Caco-2 (cell line): ENCODE measurements at places on chromosomes 3 and 15.
A peak's percentile ranks its signal among the peaks of the same experiment; 100 is the strongest.

GRCh38 chr3:17972030-17972429 is 229.6 kb upstream of the TBC1D5 start:
- DNase-seq = no peak

DNA sequence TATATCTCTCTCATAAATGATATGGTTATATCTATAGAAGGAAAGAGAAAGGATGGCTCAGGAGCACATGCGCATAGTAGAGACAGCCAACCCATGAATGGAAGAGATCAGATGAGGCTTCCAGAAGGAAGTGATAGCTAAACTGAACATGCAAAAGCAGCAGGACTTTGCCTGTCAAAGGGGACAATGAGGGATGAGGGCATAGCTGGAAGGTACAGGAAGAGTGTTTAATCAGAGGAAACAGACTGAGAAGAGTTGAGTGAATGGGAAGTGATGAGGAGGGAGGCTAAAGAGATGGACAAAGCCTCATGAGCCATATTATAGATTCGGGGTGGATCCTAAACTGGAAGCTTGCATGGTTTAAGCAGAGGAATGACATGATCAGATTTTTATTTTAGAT is 26.5 kb upstream of the VEPH1 start:
- no peak for DNase-seq

DNA sequence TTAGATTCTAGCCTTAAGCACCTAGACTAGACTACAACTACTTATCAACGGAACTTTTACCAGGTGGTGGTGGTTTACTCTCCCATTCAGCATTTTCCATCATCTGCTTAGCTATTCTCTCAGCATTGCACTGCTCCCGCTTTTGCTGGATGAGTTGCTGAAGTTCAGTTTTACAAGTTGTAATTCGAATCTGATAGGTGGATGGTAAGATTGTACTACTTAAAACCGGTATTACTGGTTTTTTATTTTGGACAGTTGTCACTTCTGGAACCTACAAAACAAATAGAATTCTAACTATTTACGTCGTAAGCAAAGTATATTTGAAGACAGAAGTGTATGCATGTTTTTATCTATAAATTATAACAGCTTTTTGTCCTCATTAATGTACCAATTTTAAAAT is 41.1 kb downstream of the PIK3R4 start:
- DNase-seq = no peak

GRCh38 chr3:154316974-154317767 is 7.1 kb downstream of the DHX36 start:
- DNase-seq = no peak

- DNase-seq = no peak
Observed at GRCh38 chr3:95172164-95172943, 1109.5 kb downstream of the NSUN3 start.

DNA sequence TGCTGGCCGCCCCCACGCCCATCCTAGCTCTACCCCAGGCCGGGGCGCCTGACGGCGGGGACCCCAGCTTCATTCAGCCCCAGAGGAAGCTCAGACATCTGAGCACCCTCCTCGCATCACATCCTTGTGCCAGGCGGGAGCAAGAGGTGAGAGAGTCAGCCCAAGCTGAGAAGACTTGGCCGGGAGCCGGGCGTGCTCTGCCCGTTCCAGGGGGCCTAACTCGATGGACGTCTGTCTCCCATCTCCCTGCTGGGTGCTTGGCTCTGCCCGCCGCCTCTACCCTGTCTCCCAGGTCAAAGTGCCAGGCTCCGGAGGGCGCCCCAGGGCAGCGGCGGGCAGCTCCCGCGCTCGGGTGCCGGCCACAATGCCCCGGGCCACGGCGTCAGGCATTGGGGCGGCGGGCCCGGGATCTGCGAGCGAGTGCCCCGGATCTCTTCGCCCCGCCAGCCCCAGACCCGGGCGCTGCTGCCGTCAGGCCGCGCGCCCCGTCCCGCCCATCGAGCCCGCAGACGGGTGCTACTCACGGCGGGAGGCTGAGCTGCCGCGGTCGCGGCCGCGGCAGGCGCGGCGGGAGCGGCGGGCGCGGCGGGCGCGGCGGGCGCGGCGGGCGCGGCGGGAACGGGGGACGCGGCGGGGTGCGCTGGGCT is 388 bp downstream of the DAPK2 start:
- no peak for DNase-seq

DNA sequence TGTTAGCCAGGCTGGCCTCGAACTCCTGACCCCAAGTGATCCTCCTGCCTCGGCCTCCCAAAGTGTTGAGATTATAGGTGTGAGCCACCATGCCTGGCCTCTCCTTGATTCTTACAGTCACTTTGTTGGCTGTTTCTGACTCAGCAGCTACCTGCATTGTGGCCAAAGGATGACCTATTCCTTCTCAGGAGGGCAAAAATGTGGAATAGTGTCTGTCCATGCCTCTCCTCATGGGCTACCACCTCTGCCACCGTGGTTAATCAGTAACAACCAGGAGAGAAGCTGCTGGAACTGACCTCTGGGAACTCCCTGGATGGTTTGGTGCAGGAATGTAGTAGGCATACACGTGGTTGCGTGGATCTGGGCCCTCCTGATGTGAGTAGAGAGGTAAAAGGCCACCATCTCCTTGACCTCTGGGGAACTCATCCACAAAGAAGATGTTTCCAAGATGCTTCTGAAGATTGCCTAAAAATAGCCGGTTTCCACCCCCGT is 63.3 kb downstream of the FLNB start:
- DNase-seq = peak; percentile 69

GRCh38 chr3:166351461-166351860 is 514.2 kb upstream of the BCHE start:
- no peak for DNase-seq

GRCh38 chr3:101303089-101303731 is 17.2 kb downstream of the IMPG2 start:
- DNase-seq = no peak

DNA sequence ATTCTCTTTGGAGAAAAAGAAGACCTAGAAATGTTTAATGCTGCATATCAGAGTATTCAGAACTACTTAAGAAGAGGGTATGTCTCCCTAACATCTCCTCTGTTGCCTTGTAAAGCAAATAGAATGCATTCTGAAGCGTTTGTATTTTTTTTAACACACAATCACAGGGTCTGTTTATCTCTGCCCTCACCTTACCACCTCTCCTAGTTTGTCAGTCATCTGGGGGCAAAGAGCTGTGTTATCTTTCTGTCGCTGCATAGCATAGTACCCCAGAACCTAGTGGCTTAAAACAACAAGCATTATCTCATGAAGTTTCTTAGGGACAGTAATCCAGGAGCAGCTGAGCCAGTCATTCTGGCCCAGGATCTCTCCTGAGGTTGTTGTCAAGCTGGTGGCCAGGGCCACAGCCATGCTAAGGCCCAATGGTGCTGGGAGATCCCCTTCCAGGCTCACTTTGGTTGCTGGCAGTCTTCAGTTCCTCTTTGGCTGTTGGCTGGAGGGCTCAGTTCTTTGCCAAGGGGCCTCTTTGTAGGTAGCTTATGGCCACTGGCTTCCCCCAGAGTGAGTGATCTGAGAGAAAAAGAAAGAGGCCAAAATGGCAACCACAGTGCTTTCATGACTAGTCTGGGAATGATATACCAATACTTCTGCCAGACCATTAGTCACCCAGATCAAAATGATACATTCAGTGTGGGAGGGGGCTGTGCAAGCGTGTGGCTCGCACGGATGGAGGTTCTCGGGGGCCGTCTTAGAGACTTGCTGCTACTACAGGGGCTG is 17.8 kb downstream of the EDEM1 start:
- no peak for DNase-seq

- DNase-seq = no peak
Observed at GRCh38 chr15:91465696-91466095, 365.6 kb downstream of the SV2B start.

DNA sequence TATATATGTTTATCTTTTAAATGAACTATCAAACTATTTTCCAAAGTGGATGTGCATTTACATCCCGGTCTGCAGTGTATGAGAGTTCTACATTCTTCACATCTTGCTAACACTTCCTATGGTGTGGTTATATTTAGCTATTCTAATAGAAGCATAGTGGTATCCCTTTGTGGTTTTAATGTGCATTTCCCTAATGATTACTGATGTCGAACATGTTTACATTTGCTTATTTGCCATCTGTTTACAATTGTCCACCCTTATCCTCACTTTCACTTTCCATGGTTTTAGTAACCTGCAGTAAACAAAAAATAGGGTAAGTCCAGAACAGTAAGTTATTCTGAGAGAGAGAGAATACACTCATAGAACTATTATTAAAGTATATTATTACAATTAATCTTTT is 360.5 kb upstream of the NAALADL2 start:
- no peak for DNase-seq
